ENCODE measurements at places on chromosomes 5 and 9. TPM values are rescaled to one million over a fixed set of nuclear protein-coding genes. Genes with fewer than 3 reads are reported as not detected.

DNA sequence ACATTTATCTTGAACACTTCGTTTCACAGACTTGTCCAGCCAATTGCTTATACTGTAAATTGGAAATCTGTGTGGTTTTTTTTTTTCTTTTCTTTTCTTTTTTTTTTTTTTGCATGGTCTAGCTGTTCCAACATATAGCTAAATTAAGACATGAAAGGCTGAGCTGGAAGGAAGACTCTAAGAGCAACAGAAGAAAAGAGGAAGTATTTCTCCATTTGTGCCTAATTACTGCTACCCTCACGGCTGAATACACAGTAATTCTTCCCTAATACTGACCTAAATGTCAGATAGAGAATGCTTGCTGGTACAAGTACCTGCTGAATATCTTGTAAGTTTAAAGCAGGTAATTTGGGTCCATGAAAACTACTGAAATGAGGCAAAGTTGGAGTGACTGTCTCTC lies 11.0 kb upstream of the HAPLN1 start:
- no peaks in the 10 kb centered on the region for H3K4me1 ChIP-seq
- H3K4me3 ChIP-seq: no peak overlapping the region
- H3K27me3 ChIP-seq: peaks cover 1% of the 10 kb centered on the region
- no peaks in the 10 kb centered on the region for H3K36me3 ChIP-seq

Gene CCDC180
- polyA plus RNA-seq: not detected

Gene FOXD4L6
- not detected for polyA plus RNA-seq

Gene CCNO
- not detected for polyA plus RNA-seq

GRCh38 chr5:10760096-10760920 lies 726 bp downstream of the DAP start:
- peak overlapping the region; percentile 93 for H3K4me3 ChIP-seq
- no peaks in the 10 kb centered on the region for H3K36me3 ChIP-seq
- H3K4me1 ChIP-seq: peaks cover 56% of the 10 kb centered on the region
- H3K27me3 ChIP-seq: peaks cover 12% of the 10 kb centered on the region
